ENCODE measurements at places on chromosomes 4 and X.

DNA sequence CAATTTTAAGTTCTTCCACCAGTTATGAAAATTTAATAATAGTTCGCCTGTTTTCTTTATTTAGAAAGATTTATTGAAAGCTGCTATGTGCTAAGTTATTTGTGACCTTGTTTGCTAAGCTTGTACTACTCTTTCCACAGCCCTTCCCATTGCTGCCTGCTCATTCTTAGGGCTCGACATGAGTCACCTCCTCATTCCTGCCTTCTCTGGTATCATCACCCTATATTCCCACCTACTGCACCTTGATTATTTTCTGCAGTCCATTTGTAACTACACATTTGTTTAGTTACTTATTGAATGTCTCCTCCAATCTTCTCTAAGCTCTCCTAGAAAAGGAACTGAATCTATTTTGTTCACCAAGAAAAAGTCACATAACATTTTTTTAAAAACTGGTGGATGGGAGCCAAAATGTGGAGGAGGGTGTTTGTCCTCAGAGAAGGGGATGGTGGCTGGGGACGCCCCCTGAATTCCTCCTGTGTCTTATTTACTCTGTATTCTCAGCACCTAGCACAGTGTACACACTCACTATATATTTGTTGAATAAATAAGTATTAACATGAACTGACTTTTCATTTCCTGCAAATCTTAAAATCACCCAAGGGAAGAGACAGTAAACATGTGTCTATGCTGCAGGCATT is 3.7 kb upstream of the RAB9A start:
- DNase-seq, result no peak

DNA sequence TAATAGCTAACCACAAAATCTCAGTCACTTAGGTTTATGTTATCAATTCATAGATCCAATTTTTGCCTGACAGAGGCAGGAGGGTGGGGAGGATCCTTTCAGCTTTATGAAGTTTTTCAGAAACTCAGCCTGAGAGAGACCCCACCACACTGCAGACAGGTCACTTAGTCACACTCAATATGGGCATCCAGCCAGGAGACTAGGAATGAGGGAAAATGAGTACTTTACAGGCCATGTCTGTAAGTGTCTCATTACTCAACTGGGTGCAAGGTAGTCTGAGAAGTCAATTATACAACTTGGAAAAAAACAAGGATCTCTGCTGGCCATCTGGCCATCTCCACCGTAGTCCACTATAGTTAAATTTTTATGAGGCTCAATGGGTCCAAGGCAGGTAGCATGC is 365.9 kb downstream of the INPP4B start:
- DNase-seq, result no peak

GRCh38 chr4:172109466-172109865 is 296.3 kb downstream of the GALNTL6 start:
- DNase-seq, result no peak

- DNase-seq, result no peak
Measured at GRCh38 chr4:168710353-168710946, 213.6 kb downstream of the PALLD start.

DNA sequence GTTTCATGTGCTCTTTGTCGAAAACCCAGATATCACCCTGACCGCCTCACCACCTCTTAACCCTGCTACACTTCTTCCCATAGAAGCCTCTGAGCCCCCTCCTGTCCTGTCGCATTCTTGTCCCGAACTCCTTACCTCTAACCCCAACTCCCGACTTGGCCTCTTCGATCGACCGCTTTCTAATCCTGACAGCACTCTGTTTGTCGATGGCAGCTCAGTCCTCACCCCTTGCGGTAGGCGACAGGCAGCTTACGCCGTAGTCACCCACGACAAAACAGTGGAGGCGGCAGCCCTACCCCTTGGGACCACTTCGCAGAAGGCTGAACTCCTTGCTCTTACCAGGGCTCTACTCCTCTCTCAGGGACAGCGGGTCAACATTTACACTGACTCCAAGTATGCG is 961.7 kb downstream of the RPA4 start:
- DNase-seq, result no peak

- no peak for DNase-seq
Measured at GRCh38 chr4:33661636-33662035, 2582.7 kb downstream of the ARAP2 start.

DNA sequence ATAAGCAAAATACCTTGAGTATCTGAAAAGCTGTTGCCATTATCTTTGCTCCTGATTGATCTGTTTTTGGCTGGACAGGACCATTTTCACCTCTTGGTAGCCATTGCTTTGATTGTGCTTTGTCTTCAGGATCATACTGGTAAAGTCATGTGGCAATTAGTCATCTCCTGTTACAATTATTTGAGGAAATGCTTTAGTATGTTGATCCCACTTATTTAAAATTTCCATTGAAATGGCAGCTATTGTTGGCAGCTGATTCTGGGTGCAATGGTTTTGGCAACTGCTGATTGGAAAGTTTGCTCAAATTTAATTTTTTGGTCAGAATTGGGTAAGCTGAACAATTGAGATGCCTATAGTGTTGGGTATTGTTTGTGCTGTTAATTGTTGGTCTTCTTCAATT is 238.3 kb upstream of the TLL1 start:
- no peak for DNase-seq
